ENCODE measurements at places on chromosomes 12 and 14. TPM values are rescaled to one million over a fixed set of nuclear protein-coding genes. Genes with fewer than 3 reads are reported as not detected.
A peak's percentile ranks its signal among the peaks of the same experiment; 100 is the strongest.

DNA sequence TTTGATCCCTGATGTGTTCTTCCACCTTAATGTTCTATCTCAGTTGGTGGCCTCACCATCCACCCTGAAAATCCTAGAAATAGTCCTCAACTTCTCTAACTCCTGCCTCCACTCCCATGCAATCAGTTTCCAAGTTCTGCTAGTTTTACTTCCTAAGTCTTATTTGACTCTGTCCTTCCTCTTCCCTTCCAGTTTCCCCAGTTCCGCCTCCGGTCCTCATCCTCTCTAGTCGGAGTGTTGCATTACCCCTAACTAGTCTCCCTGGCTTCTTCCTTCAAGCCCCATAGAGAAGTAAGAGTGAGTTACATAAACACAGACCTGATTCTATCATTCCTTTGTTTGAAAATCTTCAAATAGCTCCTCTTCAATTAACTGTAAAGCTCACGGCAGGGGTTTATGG, 236.5 kb downstream of the GXYLT1 start:
- DNase-seq: no peak

DNA sequence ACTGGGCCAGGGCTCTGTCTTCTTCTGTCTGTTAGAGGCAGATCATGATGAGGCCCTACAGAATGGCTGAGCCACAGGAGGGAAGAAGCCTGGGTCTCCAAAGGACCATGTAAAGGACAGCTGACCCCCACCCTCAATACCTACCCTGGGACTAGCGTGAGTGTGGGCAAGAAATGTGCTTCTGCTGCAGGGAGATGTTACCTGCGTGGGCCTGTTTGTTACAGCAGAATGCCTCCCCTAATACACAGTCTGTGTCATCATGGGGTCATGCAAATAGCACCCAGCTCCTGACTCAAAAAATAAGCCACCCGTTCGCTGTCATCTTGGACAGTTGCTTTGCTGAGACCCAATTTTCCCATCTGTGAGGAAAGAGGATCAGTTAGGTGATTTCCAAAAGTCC, 90.6 kb downstream of the CALM1 start:
- DNase-seq: no peak

DNA sequence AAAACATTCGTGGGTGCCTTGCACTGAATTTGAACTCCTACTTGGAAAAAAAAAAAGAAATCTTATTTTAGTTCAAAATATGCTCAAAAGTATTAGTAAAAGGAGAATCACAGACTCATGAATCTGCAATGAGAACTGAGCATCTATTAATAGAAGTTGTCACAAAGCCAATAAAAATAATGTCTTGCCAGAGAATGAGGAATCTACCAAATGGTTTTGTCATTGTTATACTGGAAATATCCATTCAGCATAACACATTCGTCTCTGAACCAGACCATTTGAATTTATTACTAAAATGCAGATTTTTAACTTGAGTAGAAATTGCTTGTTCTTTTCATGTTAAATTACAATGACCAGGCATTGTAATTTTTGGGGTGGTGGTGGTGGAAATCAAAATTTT, 11.6 kb upstream of the PTPRB start:
- peak; percentile 37 for DNase-seq

DNA sequence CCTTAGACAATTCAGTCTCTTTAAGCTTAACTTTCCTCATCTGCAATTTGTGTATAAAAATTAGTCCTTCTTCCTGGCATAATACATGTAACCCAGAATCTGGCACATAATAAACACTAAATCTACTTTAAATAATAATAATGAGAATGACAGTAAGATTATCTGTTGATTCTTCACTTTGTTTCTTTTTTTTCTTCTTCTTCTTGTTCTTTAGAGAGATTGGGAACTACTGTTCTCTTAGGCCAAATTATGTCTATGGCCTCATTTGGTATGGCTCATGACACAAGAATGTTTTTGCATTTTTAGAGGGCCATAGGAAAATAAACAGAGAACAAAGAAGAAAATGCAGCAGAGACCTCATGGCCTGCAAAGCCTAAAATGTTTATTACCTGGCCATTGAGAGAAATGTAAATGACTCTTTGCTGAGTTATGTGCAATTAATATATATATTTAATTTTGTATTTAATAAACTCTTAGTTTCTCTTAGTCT, 275.8 kb downstream of the SLC6A15 start:
- no peak for DNase-seq

DNA sequence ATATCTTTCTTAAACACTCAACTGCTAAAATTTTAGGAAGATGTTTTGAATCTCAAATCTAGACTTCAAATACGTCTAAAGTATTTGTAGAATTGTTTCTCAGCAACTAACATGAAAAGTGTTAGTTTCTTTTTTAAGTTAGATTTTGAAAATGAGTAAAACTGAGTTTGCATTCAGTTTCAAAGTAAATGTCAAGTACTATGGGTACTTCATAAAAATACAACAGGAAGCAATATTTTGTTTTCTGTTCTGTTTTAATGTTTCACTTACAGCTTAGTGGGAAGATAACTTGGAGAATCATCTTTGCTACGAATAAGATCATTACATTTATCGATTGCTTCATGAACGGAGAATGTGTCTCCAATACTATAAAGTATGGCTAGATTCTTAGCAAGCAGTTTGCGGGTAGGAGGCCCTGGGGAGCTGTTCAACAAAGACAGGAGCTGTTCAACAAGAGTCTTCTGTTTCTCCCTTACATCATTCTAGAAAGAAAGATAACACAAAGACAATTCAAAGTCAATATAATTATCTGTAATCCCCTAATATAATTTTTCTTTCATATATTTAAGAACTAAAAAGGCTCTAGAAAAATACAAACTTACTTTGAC, 20.2 kb downstream of the HEATR5A start:
- no peak for DNase-seq

DNA sequence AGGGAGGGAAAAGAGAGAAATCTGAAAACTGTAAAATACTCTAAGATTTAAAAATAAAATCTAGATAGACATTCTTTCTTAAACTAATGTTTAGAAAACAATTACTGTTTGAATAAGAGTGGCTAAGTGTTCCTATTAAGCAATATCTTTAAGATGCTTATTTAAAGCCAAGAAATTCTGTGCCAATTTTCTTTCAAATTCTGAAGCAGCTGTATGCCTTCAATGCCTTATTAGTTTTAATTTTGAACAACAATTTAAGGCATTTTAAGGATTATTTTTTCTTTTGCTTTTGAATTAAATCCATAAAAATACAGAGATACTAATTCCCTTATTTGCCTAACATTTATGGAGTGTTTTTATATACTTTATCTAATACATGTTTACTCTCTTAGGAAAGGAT, 50.3 kb upstream of the KITLG start:
- DNase-seq: no peak

DNA sequence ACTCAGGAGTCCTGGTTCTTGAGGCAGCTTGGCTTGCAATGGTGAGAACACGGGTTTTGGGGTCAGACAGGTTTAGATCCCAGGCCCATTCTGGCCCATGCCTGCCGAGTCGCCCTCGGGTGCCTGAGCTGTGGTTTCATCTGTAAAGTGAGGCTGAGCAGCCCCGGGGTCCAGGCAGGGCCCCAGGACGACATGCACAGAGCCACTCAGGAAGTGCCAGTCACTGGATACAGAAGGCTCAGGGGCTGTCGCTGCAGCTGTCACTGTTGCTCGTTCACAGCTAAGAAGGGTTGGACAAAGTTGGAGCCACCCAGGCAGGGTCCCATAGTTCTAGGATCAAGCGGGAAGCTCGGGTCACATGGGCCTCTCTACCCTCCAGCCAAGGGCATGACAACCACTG, 403.1 kb downstream of the BCL11B start:
- DNase-seq: no peak

DNA sequence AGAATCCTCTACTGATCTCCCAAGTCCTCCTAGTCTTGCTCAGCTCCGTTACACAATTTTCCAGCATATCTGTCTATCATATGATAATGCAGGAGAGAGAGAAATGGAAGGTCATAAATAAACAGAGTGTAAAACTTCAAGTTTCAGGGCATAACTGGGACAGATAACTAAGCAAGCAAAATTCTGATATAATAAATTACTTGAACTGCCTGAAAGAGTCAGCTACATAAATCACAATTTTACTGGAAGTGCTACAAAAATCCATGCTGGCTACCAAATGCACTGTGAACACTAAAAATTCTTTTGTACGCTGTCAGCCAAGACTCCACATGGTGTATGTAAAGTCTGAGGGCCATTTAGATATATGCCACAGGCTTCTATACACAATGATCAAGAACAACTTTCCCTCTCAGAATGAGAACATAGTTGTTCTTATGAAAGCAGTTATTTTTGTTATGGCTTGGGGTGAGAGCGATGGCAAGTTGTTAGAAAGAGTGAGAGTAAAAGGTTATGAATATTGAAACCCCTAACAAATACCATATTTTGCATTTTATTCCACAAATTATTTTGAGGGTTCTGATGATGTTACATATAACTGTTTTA, 41.1 kb downstream of the GRIP1 start:
- peak; percentile 64 for DNase-seq

GRCh38 chr12:93002293-93003054, 73.4 kb upstream of the EEA1 start:
- peak; percentile 73 for DNase-seq

- peak; percentile 47 for DNase-seq
These were observed 19.6 kb downstream of the TMPRSS12 start for GRCh38 chr12:50862316-50862715.

GRCh38 chr12:124504273-124505000, 63.0 kb downstream of the NCOR2 start:
- no peak for DNase-seq

- no peak for DNase-seq
These were observed 65.6 kb downstream of the NUAK1 start for GRCh38 chr12:106073179-106073578.

GRCh38 chr12:59055204-59055860, 135.0 kb upstream of the LRIG3 start:
- peak; percentile 45 for DNase-seq

DNA sequence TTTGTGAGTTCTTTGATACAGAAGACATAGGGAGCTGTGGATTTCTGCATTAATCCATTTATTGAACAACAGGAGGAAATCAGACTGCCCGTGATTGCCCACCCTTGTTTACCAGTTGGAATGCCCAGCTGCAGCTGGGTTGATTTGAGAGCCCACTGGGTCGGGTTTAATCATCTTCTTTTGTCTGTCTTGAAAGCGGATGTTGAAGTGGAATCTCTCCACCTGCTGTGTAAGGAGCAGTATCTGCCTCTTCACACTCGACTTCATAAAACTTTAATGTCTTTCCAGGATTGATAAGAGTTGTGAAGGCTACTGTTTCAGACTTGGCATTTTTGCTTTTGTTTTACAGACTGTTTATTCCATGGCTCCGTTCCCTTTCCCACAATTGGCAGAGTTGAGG, 39.9 kb downstream of the TBC1D30 start:
- DNase-seq: no peak

DNA sequence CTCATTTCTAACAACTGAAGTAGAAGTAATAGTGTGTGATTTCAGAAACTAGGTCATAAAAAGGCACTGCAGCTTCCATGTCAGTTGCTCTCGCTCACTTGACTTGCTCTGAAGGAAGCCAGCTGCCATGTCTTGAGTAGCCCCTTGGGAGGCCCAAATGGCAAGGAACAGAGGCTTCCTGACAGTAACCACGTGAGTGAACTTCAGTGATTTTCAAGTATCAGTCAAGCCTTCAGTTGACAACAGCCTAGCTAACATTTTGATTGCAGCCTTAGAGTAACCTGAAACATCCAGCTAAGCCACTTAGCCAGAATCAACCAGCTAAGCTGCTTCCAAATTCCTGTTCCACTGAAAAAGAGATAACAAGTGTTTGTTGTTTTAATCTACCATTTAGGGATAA, 26.7 kb downstream of the TOGARAM1 start:
- peak; percentile 5 for DNase-seq

- no peak for DNase-seq
These were observed 8.7 kb upstream of the SDSL start for GRCh38 chr12:113413488-113413939.

- no peak for DNase-seq
These were observed 19.4 kb upstream of the SELPLG start for GRCh38 chr12:108653082-108653516.

DNA sequence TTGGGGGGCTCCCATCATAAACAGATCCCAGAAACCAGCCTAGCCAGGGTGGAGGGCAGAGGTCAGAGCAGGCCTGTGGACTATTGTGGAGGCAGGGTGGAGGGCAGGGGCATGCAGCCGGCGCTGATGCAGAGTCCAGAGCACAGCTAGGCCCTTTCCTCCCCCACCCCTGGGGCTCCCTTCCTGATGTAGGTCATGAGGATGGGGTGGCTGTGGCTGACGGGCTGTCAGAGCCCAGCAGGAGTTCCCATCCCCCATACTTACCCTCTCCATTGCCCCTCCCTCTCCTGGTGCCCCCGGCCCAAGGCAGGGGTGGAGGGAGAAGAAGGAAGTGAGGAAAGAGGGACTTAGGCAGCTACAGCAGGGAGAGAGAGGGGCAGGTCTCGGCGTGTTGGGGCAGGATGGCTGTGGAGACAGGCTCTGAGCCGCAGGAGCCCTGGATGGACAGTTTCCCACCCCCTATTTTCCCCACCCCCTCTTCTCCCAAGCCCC, 5.7 kb upstream of the ZNF385A start:
- no peak for DNase-seq

DNA sequence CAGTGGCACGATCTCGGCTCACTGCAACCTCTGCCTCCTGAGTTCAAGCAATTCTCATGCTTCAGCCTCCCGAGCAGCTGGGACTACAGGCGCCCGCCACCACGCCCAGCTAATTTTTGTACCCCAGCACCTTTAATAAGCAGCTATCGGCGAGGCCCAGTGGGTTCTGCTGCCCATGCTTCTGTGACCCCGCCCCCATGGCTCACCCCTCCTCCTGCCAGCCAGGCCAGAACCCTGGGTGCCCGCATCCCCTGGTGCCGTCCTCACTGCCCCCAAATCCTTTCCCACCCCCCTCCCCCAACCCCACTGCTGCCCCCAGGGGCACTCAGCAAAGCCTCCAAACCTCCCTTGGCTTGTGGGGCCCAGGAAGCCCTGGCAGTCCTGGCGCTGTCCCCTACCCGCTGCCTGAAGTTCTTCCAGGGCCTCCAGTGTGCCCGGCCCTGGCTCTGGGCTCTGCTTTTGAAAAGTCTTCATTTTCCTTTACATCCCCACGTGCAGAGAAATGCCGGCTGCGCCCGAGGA, 14.5 kb downstream of the BAG5 start:
- DNase-seq: no peak

GRCh38 chr14:35403114-35403602, 1.4 kb downstream of the NFKBIA start:
- DNase-seq: no peak

GRCh38 chr12:15899282-15899870, 11.8 kb upstream of the DERA start:
- DNase-seq: peak; percentile 13

DNA sequence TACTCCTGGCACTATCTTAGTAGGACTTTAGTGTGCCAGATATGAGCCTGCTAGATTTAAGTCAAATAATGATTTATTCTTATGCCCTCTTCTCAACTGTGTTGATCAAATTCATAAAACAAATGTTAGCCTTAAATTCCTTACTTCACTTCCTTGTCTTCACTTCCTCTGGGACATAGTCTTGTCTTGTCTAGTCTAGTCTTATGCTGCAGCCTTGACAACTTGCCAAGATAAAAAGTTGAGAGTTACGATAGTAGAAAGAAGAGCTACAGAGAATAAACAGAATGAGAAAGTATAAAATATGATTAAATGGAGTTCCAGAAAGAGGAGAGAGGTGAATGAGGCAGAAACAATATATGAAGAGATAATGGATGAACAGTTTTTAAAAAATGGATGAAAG, 378.1 kb downstream of the DAD1 start:
- peak; percentile 8 for DNase-seq

The CD63 gene
- total RNA-seq: 1,689 TPM

The PTGER2 gene
- 2.9 TPM for total RNA-seq

The SIX4 gene
- 2.6 TPM for total RNA-seq

The TRHDE gene
- 94.6 TPM for total RNA-seq

The KRT6A gene
- total RNA-seq: 701 TPM

All from umbilical cord (tissue), 2 donors.